ENCODE measurements at places on chromosomes 4 and X.

DNA sequence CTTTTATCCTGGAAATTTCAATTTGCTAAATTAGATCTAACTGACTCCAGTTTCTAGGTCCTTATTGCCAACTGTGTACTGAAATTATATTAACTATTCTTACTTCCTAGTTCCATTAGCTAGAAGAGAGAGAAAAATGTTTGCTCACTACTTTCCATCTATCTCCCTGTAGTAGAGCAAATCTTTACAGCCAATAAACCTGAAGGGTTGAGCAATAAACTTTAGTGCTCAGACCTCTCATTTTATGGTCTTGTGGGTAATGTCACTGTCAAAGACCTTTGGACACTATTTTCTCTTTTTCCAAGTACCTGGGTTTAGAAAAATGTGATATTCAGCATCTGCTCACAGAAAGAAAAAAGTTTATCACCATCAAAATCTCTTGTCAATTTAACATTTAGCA lies 237.5 kb upstream of the GEMIN8 start:
- no peak for DNase-seq

DNA sequence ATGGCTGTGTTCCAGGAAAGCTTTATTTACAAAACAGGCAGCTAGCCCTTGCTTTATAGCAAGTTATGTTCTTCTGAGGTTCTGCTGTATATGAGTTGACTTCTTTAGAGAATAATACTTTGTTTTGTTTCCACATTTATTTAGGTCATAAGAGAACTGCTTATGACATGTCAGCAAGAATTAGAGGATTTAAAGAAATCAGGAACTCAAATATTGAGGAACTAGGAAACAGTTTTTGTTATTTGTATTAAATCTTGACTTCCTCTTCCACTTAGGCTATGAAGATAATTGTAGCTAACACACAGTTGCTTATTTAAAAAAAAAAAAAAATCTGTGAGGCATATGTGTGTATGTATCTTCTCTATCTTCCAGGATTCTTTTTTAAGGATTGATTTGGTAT lies 14.3 kb downstream of the ZRSR2 start:
- no peak for DNase-seq

DNA sequence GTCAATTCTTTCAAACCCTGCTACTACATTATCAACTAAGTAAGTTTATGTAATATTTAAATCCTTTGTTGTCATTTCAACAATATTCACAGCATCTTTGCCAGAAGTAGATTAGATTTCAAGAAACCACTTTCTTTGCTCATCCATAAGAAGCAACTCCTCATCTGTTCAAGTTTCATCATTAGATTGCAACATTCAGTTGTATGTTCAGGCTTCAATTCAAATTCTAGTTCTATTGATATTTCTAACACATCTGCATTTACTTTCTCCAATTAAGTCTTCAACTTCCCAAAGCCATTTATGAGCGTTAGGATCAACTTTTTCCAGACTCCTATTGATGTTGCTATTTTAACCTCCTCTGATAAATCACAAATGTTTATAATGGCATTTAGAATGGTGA lies 66.1 kb downstream of the BMP3 start:
- no peak for DNase-seq

DNA sequence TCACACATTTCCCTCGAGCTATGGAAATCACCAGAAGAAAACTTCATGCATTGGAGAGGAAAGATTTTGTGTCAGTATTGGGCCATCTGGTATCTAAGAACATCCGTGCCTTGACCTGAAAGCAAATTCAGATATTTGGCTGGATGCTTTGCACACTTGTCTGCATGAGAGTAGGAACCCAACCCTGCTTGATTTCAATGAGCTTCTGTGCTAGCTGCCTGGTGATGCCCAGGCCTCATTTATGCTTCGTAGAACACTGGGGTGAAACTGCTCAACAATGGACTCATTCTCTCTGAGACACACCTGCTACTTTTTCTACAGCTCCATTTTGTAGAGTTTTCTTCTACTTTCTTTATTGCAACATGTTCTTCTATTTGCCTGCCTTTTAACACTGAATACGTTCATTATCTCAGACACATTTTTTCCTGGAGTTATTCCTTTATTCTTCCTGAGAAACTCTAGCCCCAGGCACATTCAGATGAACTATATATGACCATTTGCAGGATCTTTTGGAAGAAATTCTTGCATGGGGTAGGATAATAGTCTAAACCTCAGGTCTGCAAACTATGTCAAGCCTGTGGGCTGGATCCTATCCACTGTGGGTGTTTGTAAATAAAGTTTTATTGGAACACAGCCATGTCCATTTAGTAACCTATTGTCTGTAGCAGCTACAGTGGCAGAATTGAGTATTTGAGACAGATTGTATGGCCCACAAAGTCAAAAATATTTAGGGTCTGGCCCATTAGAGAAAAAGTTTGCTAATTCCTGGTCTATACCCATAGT lies 83.8 kb upstream of the CLCN4 start:
- DNase-seq: no peak

GRCh38 chr4:144190009-144190408 lies 49.5 kb upstream of the GYPA start:
- no peak for DNase-seq

- no peak for DNase-seq
Measured at GRCh38 chr4:87002682-87003043, 67.9 kb downstream of the AFF1 start.

DNA sequence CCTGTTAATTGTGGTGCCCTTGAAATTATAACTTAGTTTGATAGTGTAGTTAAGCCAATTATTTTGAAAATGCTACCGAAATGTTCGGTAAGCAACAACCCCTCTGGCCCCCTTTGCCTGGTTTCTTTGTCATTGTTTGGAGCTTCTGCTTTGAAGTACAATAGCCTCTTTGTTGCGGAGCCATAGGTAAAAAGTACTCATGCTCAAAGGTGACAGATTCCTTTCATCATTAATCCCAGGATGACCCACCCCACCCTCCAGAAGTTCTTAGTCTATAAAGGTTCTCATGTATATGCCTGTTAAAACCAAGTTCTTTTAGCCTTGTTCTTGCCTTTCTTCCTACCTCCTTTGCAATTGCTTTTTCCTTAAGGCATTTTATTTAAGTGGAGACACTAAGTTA lies 42.4 kb upstream of the SMARCAD1 start:
- no peak for DNase-seq

- no peak for DNase-seq
Measured at GRCh38 chrX:150543230-150544155, 24.9 kb upstream of the MTM1 start.

DNA sequence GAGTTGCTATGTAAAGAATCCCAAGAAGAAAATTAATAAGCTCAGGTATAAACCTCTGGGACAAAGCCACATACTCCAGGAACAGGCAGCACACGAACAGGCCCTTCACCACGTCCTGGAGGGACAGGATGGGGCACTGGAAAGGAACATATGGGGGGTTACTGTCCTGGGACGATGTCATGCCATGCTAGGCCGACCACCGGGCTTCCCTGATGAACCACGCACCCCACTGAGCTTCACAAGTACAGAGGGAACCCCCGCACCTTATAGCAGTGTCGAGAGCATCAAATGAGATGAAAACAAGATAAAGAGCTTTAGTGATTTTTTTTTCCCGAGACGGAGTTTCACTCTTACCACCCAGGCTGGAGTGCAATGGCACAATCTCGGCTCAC lies 19.1 kb downstream of the NOP14 start:
- DNase-seq: no peak

DNA sequence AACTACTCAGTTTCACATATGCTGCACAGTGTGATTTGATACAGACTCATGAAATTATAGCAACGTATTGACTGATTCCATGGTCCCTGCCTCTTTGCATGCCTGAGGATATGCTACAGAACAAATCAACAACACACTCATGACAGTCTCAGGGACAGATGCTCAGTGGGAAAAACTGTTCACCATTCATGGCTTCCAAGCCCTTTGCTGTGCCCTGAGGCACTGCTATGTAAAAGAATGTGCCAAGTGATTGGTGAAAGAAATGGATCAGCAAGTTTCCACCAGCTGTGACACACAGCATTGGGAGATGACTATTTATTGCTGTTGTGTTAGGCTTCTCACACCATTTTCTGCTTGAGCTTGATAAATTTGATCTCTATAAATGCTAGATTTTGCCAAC lies 825.6 kb upstream of the INTU start:
- no peak for DNase-seq

DNA sequence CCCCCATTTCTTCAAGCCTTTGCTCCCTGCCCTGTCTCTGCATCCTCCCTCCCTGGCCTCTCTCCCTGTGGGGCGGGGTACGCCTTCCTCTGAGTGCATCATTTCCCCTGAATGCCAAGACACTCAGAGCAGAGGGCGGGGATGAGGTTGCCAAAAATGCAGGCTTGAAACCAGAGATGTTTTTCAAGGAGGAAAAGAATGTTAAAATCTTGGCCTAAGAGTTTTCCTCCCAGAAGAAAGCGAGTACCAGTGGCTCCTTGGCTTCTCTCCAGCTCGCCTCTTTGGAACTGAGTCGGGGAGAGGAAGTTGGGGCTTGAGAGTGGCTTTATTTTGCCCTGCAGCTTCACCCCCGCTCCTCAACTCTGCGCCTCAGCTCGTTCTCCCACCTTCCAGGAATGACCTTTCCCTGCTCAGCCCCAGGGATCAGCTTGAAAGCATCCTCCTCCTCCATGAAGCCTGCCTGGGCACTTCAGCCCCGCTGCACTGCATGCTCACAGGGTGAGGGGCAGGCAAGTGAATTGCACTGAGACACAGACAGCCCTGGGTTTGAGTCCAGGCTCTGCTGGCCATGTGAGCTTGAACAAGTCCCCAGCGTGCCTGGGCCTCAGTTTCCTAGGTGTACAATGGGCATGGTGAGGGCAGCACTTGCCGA lies 57.5 kb upstream of the SORCS2 start:
- DNase-seq: no peak

DNA sequence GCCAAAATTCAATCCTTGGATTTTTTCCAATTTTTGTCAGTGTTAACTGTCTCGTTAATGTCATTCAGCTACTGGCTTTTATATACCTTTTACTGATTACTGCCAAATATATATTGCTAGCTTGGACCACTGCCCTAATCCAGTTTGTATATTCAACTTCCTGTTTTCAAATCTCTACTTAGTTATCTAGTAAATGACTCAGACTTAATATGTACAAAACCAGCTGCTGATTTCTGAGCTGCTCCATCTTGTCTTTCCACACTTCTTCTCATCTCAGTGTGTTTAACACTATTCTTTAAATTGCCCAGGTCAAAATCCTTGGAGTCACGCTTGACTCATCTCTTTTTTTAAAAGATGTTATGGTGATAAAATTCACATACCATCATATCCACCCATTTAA lies 1196.7 kb downstream of the RAPGEF2 start:
- DNase-seq: no peak

GRCh38 chrX:20224814-20225487 lies 41.8 kb downstream of the RPS6KA3 start:
- no peak for DNase-seq

GRCh38 chr4:182286931-182287330 lies 43.7 kb downstream of the TENM3 start:
- DNase-seq: no peak

DNA sequence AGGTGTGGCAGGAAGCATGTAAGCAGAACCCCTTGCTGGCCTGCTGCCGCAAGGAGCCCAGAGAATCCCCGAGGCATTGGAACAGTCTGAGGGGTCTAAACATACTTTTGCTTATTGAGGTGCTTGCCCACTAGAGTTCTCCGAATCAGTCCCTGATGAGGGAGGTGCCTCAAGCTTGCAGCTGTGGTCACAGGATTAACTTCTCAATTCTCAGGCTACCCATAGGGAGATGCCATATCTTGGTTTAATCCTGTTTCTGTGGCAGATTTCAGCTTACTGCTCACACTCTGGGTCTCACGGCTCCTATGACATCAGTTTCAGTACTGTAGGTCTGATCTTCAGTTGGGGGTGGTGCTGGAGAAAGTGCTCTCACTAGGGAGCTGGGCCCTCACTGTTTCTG lies 39.9 kb downstream of the CCNG2 start:
- DNase-seq: no peak

DNA sequence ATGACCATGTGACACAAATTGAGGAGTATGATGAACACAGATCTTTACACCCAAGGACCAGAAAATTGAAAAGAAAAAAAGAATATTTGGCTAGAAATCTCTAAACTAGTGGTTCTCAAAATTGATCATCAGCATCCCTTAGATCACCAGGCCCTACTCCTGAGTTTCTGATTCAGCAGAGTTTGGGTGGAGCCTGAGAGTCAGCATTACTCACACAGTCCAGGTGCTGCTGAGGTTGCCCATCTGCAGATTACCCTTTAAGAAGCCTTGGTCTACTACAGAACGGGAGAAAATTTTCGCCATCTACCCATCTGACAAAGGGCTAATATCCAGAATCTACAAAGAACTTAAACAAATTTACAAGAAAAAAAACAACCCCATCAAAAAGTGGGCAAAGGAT lies 182.8 kb downstream of the MOSPD2 start:
- DNase-seq: no peak

- no peak for DNase-seq
Measured at GRCh38 chrX:119399772-119400101, 601 bp downstream of the SLC25A43 start.

DNA sequence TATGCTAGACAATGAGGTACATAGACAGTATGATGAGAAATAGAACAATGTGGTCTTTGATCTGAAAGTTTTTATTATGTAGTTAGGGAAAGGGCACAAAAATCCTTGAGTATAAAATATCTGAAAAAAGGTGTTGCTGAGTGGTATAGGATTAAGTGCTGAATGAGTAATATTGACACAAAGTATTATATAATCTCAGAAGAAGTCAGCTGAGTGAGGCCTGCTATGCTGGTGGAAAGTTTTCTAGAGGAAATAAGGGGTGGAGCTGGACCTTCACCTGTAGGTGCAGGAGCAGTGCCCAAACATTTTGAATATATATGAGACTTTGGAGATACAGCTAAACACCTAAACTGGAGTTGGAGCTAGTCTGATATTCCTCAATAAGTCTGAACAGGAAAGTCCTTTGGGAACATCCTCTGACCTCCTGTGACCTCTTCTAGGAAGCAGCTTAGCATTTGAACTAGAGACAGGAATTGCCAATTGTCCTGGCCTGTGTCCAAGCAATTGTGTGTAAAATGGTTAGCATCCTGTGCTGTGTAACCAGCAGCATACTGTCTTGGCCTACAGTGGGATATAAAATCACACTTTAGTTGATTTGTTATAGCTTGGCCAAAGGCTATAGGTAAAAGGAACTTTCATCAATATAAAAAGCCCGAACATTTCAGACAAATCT lies 285.3 kb downstream of the ANKRD50 start:
- DNase-seq: no peak

DNA sequence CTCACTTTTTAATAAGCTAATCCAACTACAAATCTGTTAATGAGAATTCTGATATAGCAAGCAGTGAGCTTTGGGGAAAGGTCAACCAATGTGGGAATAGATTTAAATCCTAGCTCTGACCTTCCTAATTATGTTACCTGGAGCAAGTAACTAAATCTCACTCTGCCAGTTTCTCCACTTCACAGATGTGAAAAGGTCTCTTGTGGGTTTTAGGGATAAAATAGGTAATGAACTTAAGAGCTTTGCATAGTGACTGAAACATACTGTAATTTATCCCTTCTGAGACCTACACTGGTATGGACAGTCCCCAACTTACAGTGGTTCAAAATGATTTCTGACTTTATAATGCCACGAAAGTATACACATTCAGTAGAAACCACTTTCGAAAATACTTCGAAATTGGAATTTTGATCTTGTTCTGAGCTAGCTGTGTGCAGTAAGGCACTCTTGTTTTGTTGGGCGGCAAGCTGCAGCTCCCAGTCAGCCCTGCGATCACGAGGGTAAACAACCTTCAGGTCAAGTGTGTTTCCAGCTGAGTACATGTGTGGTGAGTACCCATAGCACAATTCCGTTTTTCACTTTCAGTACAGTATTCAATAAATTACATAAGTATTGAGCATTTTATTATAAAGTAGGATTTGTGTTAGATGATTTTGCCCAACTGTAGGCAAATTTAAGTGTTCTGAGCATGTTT lies 93.7 kb downstream of the ADGRL3 start:
- DNase-seq: no peak
